ENCODE measurements at places on chromosomes 11 and 22.

DNA sequence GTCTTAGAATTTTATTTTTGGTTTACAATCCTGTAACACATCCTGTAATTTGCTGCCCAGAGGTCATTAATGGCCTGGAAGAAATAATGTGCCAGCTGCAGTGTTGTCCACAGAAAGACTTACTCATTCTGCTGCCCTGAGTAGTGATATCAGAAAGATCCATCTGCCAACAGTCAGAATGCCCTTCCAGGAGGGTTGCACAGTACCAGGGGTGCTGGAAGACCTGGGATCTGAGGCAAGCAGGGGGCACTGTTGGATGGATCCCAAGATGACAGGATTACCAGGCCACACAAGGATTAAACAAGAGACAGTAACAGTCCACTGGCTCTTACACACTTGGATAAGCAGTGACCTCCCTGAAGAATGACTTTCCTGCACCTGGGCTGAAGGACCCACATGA lies 93.8 kb upstream of the TOP3B start:
- no peak for DNase-seq

DNA sequence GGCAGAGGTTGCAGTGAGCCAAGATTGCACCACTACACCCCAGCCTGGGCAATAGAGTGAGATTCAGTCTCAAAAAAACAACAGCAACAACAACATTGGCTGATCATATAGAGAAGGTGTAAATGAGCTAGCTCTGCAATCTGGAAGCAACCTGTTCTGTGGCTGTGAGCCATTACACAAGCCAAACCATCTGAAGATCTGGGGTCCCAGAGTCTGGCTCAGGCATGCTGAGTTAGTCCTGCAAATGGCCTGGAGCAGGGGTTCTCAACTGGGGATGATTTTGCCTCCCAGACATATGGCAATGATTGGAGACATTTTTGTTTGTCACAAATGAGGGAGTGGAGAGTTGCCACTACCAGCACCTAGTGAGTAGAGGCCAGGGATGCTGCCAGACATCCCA lies 42.3 kb upstream of the RAB1B start:
- no peak for DNase-seq

DNA sequence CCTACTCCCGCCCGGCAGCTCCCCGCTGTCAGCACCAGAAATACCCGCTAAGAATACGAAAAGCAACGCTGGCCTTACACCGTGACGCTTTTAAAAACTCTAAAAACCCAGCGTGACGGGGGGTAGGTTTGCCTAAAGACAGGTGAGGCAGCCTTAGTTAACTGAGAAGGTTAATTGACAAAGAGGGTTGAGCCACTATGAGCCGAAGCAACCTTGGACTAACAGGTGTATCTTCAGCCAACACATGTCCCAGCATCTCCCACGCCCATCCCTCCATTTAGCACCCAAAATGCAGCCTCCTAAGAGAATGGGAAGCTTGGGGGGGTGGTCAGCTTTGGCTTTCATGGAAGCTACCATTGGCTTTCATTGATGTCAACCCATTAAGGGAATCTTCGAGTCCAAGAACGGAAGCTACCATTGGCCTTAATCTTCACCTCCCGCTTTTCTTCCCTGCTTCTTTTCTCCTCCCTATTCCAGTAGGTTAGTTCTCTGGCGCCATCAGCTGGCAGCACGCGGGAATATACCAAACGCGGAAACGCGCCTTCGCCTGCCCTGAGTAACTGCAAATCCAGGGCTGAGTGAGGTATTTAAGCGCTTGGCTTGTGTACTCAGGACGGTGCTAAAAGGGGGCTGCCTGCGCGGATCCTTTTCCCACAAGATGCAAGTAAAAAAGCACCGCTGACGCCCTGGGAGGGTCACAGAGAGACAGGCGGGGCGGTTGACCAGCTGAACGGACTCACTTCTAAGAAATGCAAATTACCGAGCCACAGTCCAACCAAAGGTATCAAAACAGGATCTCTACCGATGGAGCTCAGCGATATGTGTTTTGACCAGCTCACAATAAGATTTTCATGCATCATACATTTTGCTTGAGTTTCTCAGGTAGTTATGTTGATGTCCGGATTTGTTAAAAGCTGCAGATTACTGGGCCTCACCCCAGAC lies 38.5 kb upstream of the GLYATL1 start:
- DNase-seq, result no peak

DNA sequence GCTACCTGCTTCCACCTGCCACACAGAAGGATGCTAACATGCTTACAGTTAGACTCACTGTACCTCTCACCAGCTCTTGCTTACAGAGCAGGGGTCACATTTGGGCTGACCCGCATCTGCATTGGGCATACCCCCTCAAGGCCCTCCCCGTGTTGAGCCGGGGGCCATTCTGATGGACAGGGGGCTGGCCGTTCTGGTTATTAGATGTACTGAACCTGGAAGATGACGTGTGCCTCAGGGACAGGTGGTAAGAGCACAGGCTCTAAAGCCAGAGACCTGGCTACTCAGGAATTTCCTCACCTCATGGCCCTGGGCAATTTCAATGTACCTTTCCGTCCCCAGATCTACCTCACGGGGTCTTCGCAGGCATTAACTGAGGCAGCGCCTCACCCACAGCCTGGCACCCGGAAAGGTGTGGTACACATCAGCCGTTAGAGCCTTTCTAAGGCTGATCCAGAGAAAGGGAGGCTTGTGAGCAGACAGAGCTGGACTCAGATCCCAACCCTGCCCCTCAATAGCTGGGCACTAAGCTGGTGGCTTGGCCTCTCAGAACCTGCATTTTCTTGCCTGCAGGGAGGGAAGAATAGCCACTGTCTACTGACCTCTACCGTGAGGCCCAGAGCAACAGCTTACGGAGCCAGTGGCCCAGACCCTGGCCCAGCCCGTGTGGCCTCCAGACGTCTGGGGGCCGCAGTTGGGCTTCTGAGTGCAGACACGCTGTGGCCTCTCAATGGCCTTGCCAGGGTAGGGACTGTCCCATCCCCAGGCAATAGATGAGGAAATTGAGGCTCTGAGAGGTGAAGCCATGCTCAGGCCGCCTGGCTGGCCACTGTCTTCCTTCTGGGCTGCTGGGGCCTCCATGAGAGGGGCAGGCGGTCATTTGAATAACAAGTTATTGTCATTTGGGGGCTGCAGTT lies 100.6 kb downstream of the MORC2 start:
- no peak for DNase-seq

GRCh38 chr11:117217141-117218084 lies 14.5 kb downstream of the PCSK7 start:
- no peak for DNase-seq

GRCh38 chr22:42217019-42217751 lies 53.3 kb downstream of the TCF20 start:
- no peak for DNase-seq

- DNase-seq, result no peak
These were observed 39.4 kb downstream of the ZBTB16 start for GRCh38 chr11:114098927-114099326.

GRCh38 chr11:131737357-131737756 lies 366.9 kb downstream of the NTM start:
- DNase-seq, result no peak

DNA sequence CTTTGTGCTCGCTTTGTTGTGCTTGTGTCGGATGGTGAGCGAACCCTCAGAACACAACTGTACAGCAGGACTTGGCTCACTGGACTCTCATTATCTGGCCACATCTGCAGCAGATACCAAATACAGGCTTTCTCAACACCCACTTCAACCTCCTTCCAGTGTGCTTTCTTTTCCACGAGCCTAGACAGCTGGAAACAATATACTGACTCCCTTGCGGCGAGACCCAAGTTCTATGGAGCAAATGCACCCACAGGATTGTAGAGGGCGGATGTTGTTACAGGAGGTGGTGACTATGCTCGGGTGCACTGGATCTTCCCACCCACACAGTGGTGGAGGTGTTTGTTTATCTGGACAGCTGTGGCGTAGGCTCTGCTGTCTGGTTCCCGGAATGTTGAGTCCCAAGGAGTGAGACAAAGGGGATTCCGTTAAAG lies 204.3 kb downstream of the TENM4 start:
- no peak for DNase-seq

DNA sequence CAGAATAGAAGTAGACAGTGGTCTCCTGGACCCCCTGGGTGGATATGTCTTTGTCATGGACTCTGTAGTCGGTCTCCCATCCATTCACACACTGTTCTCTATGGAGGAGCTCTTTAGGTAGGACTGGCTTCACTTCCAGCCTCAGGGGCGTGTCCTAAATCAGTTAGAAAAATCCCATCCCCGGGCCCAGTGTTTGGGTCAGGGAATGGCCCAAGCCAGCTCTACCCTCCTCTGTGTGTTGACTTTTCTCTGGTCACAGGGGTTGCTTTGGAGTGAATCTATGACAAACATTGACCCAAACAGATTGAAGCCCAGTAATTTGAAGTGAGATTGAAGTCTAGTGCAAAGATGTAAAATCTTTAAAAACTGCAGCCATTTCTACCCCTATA lies 34.0 kb downstream of the WEE1 start:
- DNase-seq, result no peak

GRCh38 chr11:114200351-114201133 lies 95.7 kb upstream of the NNMT start:
- DNase-seq, result no peak

- no peak for DNase-seq
These were observed 42.2 kb downstream of the SYT13 start for GRCh38 chr11:45243967-45244366.

DNA sequence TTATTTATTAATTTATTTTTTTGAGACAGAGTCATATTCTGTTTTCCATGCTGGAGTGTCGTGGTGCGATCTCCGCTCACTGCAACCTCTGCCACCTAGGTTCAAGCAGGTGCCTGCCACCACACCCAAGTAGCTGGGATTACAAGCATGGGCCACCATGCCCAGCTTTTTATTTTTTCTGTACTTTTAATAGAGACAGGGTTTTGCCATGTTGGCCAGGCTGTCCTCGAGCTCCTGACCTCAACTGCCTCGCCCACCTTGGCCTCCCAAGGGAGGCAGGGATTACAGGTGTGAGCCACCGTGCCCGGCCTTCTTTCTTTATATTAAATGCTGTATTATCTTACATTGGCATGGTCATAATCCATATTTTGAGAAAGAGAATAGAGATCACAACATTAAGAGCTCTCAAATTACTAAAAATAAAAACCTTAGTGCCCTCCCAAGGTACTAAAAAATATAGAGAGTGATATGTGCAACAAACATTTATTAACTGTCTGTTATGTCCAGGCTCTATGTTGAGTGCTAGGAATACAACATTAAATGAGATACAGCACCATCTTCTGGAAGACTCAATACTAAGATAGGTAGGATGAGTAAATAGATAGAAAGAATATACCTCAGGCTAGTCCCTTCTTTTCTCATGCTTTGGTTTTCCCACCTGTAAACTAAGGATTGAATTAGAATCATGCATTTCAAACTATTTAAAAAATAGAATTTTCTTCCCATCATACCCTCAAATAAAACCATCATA lies 84.1 kb downstream of the BBOX1 start:
- DNase-seq, result no peak

DNA sequence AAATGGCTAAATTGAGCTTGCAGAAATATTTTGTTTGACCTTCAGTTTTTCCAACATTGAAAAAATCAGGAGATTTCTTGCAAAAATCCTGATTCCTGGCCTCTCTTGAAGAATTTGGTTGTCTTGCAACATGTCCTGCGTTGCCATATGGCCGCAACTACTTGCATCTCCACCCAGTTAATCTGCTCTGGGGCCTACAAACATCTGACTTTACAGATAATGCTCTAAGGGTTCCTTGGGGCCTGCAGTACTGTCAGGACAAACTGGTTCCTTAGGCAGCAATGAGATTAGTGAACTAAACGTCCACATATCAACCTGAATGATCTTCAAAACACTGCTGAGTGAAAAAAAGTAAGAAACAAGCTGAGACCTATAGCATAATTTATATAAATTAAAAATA lies 36.6 kb upstream of the FEZ1 start:
- DNase-seq, result no peak

- no peak for DNase-seq
These were observed 100.5 kb upstream of the RRM1 start for GRCh38 chr11:3994030-3994640.

GRCh38 chr22:49508561-49508960 lies 319.1 kb downstream of the BRD1 start:
- no peak for DNase-seq

DNA sequence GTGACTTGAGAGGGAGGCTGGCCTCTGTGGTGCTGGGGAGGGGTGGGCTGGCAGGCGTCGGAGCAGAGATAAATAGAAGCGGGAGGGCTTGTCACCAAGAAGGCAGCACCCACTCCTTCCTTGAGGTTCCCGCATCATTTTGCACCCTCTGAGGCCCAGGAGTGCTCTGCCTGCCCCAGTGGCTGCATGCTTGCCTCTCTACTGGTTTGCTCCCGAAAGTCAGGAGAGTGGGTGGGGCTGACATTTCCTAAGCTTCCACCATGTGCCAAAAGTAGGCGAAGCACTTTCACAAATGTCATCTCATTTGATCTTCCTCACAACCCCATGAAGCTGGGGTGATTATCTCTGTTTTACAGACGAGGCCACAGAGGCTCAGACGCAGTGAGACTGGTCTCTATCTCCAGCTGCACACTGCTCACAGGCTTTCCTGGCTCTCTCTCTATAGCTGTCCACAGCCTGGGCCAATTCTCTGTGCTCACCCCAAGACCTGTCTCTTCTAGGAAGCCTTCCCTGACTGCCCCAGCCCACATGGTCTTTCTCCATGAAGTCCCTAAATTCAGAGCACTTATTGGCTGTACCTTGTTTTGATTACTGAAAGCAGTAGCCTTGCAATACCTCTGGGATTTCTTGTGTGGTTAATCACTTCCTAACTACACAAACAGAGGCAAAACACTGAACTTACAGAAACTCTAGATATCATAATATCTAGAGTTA lies 2.6 kb upstream of the UCP3 start:
- DNase-seq, result no peak

- DNase-seq, result no peak
These were observed 3.8 kb downstream of the GTSE1 start for GRCh38 chr22:46300491-46300890.

Measured in activated naive CD4-positive, alpha-beta T cell (primary cell).